Colonic mucosa (tissue), 4 donors: ENCODE measurements at places on chromosomes 16 and 17. TPM values are rescaled to one million over a fixed set of nuclear protein-coding genes. Genes with fewer than 3 reads are reported as not detected.

The FBXW10B gene
- 0.42 TPM for total RNA-seq

DNA sequence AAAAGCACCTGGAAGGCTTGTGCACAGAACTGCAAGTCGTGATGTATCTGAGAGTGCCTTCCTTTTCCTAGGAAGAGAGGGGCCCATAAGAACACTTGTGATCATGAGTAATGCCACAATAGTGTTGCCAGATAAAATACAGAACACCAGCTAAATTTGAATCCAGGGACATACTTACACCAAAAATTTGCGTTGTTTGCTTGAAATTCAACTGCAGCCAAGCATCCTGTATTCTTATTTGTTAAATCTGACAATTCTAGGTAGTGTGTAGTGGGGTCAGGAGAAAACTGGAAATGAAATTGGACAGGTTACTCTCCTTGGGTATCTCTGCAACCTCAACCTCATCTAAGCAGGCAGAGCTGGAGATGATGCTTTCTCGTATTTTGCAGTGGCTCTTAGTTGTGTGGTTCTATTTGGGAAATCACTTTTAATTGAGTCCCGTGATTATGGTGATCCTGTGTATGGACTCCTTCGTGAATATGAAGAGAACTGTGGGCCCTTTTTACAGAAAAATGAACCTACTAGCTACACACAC, 12.0 kb downstream of the SLC35B1 start:
- DNase-seq: no peak

The SLC13A2 gene
- total RNA-seq: 24.7 TPM

The SPN gene
- 3.7 TPM for total RNA-seq

DNA sequence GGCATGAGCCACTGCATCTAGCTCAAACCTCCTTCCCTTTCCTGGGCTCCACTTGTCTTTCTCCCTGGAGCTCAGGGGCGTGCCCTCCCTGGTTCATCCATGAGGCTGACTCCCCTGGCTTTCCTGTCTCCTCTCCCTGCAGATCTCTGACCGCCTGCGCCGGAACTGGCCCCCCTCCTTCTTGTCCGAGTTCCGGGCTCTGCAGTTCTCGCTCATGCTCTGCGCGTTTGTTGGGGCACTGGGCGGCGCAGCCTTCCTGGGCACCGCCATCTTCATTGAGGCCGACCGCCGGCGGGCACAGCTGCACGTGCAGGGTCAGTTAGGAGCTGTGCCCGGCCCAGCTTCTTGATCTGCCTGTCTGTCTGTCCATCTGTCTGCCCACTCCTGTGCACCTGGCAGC, 1.2 kb upstream of the LAT start:
- no peak for DNase-seq

GRCh38 chr17:68318103-68318991, 27.1 kb downstream of the ARSG start:
- DNase-seq: no peak

- DNase-seq: no peak
These were observed 74.7 kb downstream of the WIPI1 start for GRCh38 chr17:68382582-68383085.

The MYH11 gene
- total RNA-seq: 30.0 TPM

GRCh38 chr17:78736526-78737079, 45.5 kb downstream of the CYTH1 start:
- DNase-seq: peak; percentile 94

- no peak for DNase-seq
These were observed 511.8 kb upstream of the WSB1 start for GRCh38 chr17:26782153-26782552.

DNA sequence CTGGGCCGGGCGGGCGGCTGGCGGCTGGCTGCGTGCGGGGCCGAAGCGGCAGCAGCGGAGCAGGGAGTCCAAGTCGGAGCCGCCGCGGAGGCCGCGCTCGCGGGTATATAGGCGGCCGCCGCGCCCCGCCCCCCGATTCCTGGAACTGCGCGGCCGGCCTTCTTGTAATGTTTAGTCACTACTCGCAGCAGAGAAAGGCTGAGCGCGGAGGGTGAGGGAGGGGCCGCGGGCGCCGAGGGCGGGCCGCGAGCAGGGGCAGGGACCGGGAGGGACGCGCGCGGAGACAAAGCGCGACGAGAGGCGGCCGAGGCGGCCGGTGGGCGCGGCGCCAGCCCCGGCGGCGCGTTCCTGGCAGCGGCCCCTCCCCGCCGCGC, at the start of gene SOCS3:
Gene SOCS3 (minus strand): TSS at position 81 of the 374 bp plus-strand sequence. CDS start 982 bp downstream, outside the sequence.
- peak; percentile 96 for DNase-seq

The PRRT2 gene
- 1.4 TPM for total RNA-seq

DNA sequence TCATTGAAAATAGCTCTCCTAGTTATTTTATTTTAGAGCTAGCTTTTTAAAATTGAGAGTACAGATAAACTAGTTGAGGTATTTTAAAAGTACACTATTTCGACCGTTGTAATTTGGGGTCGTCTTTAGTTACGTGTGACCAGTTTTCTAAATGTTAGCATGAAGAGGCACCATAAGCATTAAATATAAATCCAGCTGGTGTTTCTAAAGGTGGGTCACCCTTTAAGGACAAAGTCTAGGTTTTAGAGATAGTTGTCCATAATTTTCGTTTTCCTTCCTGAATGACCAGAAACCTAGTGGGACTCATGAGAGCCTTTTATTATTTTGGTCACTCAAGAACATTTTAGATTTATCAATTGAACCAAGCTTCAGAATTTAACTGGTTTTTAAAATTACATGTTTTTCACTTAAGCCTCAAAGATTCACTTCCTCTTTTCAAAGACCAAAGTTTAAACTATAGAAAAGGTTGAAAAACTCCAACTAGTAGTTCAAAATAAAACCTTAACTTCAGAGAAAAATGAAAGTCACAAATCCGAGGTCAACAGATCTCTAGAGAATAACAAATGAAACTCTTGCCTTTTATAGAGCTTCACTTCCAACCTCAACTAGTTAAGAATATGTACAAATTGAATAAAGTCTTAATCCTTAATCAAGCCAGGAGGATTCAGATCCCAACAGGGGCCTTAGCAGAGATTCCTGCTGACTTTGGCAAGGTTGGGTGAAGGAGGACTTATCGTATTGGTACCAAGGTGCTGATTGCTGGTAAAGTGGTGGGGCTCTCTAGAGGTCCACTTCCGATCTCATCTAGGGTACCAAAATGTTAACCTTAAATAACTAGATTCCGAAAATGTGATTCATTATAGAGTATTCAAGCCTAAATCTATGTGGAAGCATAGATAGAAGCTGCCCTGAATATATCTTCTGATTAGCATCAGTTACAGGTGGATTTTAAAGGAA, 32.5 kb downstream of the PHKB start:
- DNase-seq: no peak

The ANKFN1 gene
- total RNA-seq: 0.58 TPM

The IRX5 gene
- total RNA-seq: 0.17 TPM

GRCh38 chr17:72387487-72387886, 266.7 kb downstream of the SOX9 start:
- DNase-seq: no peak

DNA sequence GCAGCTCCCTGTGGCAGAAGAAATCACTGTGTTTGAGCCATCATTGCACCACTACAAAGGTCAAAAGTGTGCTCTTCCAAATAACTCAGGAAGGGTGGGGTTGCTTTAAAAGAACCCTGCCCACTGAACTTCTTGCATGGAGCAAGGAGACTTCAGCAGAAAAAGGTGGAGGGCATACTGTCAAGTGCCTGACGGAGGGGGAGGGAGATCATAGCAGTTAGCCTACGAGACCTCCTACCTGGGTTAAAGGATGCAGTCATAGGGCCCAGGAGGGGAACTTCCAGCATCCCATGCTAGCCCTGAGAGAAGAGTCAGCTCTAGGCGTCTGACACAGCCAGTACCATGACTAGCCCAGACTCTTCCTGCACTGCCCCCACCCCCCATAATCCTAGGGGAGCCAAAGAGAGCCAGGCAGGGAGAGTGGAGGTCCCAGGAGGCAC, 45.3 kb upstream of the MSI2 start:
- DNase-seq: no peak

DNA sequence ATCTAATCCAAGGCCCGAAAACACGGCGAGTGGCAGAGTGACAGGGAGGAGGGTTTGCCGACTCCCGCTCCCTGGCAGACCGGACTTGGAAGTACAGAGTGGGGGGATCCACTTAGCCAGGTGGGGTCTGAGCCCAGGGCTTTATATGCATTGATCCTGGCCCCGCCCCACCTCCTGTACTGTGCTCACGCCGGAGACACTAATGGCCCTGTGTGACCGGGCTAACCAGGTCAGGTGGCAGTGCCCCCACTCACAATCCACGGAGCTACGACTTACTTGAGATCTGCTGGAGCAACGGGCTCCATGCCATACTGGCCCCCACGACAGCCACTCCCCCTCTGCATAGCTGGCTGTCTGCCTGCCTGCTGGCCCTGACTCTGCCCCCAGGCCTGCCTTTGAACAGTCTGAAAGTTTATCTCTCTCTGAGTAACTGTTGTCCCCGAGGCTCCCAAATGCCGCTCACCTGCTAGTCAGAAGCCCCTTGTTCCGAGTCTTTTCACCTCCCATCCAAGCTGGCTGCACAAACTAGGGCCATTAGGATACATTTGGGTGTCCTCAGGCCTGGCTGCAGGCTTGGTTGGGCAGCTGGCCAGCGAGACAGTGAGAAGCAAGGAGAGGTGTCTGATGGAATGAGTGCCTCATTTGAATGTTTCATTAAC, 28.0 kb downstream of the CACNA1G start:
- DNase-seq: no peak

GRCh38 chr17:82384730-82385481, 13.3 kb downstream of the UTS2R start:
- DNase-seq: no peak

- DNase-seq: no peak
These were observed 89.8 kb downstream of the PMP22 start for GRCh38 chr17:15175356-15175755.

DNA sequence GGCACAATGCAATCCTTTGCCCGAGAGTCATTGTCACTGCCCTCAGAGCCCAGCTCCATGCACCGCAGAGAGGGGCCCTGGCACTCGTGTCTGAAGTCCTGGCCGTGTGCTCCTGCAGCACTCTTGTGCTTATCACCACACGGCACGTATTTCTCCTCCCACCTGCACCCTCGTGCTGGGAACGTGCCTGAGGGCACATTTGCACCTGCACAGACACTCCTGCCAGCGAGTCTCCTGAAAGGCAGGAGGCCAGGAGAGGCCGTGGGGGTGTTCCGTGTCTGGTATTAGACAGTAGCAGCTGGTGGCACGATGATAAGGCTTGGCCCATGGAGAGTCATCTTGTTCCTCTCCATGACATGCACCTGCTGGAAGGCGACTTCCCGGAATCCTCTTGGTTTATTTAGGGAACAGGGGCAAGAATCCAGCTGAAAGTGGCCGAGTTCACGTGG, 3.4 kb upstream of the ACSF3 start:
- DNase-seq: no peak

DNA sequence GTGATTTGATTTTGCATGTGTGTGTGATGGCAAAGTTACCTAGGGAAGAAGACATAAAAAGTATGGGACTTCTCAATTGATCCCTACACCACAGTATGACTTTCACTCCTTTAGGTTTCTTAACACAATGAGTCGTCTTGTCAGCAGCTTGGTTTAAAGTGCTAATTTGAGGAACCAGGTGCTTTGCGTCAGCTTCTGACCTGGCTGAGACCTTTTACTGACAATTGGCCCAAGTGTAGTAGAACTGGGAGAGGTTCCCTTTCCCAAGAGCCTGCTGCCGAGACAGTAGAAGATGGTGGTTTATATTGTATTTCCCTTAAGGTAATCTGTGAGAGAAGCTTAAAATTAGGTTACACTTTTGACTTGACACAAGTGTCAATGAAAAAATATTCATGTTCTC, 54.9 kb downstream of the LDHD start:
- DNase-seq: no peak

- no peak for DNase-seq
These were observed 49.5 kb downstream of the COX4I1 start for GRCh38 chr16:85848986-85849385.

DNA sequence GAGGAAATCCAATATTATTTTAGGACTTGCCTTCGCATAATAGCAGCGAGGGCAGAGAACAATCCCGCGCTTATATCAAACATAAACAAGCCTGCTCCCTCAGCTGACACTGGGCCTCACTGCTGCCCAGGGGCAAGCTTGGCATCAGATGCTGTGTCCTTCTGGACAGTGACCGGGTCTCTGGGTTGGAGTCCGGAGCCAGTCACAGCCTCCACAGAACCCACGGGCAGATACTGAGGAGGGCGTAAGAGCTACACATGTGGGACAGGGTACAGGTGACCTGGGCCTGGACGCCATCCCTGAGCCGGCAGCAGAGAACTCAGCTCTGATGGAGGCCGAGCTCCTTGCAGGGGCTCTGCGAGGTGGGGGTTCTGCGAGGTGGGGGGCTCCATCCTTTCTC, 14.7 kb upstream of the ZNF469 start:
- DNase-seq: no peak

The KIAA0513 gene
- total RNA-seq: 17.7 TPM

- no peak for DNase-seq
These were observed 243.0 kb upstream of the MYOCD start for GRCh38 chr17:12422651-12423050.

DNA sequence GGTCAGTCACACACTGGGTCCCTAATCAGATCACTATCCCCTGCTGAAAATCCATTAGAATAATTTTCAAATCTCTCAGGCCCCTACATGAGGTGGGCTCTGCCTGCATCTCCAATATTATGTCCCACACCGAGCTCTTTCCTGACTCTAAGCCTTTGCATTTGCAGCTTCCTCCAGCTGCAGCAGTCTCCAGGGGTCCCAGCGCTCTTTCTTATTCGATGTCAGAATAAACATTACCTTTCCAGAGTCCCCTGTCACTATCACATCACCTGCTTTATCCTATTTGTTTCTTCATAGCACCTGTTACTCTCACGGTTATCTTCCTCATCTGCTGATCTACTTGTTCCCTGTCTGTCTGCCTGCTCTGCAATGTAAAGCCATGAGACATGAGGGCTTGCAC, 57.3 kb upstream of the MON1B start:
- DNase-seq: no peak

The PRSS33 gene
- not detected for total RNA-seq

GRCh38 chr17:72953621-72954020, 138.9 kb downstream of the SLC39A11 start:
- DNase-seq: no peak

The CA7 gene
- 120 TPM for total RNA-seq

The PITPNM3 gene
- 18.2 TPM for total RNA-seq
